ENCODE measurements at places on chromosomes 11 and 22. TPM values are rescaled to one million over a fixed set of nuclear protein-coding genes. Genes with fewer than 3 reads are reported as not detected.

Gene SMIM38
- total RNA-seq = 1.3 TPM

DNA sequence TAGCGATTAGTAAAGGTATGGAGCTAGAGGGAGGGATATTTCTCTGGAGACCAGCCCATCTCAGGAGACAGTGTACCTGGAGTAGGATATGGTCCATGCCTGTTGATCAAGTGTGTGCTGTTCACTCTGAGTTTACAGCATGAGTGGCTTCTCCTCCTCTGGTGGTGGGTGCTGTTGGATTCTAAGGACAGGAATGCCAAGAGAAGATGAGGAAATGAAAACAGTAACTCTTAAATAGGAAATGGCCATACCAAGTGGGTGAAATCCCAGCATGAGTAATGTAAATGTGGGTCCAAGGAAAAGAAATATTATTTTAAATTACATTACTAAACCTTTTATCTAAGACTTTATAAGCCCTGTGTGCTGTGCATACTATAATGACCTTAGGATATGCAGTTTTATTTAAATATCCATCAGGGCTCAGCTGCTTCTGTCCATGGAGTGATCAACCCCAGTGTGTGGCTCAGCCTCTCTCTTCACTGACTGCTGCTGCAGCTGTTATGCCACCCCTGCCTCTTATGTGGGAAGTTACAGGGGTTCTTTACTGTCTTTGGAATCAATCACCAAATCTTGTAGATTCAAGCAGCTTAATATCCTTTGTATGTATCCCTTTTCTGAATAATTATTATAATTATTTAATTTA, 54.3 kb downstream of the FAT3 start:
- no peak for DNase-seq

GRCh38 chr11:71202598-71202944, 49.8 kb downstream of the SHANK2 start:
- DNase-seq = no peak

Gene DDIAS
- total RNA-seq = 3.9 TPM

DNA sequence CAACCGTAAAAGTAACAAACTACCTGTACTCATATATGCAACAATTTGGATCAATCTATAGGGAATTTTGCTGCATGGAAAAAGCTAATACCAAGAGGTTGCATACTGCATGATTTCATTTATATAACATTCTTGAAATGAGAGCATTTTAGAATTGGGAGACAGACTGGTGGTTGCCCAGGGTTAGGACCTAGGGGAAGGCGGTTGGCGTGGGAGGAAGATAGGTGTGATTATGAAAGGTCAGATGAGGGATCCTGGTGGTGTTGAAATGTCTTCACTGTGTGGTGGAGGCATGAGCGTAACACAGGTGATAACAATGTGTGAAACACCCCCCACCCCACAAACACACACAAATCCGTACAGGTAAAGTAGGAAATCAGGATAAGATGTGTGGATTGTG, 176.6 kb upstream of the ZBED5 start:
- DNase-seq = no peak

Gene MRGPRX3
- total RNA-seq = not detected

- DNase-seq = no peak
Measured at GRCh38 chr11:12653729-12654128, 20.5 kb upstream of the TEAD1 start.

DNA sequence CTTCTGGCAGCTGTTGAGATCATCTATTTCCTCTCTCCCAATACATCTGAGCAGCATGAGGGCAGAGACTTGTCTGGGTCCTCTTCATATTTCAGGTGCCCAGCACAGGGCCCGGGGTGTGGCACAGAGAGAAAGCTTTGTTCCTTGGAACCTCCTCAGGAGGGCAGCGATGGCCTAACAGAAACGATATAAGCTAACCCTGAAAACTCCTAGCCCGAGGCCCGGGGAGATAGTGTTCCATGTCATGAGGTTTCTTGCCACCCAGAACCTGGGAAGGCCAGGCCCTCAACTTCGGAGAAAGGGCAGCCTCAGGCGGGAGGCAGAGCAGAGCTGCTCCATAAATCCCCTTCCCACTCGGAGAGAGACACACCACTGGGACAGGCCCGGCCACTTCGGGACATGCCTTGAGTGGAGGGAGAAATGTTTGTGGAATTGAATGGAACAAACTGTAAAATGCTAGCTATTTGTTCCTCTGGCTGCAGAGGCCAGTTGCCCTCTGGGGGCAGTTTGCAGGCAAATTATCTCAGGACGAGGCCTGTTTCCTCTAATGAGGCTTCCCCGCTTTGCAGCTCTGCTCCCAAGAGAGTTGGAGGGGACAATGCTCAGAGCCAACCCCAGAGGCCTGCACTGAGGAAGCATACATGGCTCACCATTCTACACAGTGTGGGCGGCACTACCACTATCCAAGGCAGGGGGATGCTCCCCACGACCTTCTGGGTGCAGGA, 11.6 kb downstream of the ARRB1 start:
- DNase-seq = no peak

DNA sequence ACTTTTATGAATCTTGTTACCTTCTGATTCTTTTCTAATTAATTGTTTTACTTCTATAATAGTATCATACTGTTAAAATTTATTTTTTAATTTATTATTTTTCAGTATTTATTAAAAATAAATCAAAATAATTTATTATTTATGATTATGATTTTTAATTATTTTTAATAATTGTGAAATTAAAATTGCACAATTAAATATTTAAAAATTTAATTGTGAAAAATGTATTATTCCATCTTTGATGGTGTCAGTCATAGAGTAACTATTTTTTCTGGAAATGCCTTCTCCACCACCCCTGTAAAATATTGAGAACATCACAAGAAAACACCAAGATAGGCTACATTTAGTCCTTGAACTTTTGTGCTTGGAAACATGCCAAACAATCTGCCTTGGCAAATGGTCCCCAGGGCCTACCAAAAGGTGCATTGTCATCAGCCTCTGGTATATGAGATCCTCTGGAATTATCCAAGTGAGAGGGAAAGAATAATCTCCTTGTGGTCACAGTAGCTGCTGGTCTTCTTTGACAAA, at the start of gene OR8H2:
OR8H2 (plus strand) TSS at position 478 of the 528 bp plus-strand sequence. CDS start 1,356 bp downstream, outside the sequence.
- DNase-seq = no peak

Gene RASSF10
- total RNA-seq = not detected

- DNase-seq = no peak
Measured at GRCh38 chr22:41401781-41402648, 20.3 kb downstream of the TEF start.
